ENCODE measurements at places on chromosomes 7 and 10.

- DNase-seq = no peak
These were observed 686.9 kb upstream of the C7orf33 start for GRCh38 chr7:147903536-147904218.

DNA sequence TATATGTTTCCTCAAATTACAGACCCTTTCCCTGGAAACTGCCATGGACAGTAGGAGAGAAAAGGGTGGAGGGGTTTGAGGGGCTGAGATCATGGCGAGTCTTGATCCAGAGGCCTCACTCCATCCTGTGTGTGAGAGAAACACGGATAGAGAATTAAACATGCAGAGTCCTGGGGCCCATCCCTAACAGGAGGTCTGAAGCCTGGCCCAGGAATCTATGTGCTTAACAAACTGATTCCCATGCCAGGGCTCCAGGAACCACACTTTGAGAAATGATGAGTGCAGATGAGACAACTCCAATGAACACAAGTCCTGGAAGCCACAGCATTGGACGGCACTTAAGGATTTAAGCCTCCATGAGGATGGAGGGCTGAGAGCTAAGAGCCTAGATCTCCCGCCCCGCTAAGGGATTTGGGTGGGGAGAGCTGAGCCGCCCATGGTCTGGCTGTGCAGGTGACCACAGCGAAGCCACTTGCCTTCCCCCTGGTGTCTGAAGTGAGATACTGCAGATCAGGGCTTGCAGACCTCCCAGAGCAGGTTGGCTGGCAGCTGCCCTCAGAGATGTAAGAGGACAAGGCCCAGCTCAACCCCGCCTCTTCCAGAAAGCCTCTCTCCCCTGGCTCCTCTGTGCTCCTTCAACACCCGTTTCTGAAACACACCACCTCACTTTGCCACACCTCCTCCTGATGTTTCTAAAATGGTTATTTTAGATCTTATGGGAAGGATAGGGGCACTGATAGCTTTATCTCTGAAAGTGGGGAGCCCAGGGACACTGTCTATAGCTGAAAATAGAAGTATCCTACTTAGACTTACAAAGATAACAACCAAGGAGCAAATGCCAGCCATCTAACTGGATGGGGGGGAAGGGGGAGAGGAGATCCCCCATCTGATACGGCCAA, 24.8 kb upstream of the EIF5AL1 start:
- peak; percentile 75 for DNase-seq

- DNase-seq = no peak
These were observed 323.7 kb downstream of the RPS24 start for GRCh38 chr10:78357141-78358063.

DNA sequence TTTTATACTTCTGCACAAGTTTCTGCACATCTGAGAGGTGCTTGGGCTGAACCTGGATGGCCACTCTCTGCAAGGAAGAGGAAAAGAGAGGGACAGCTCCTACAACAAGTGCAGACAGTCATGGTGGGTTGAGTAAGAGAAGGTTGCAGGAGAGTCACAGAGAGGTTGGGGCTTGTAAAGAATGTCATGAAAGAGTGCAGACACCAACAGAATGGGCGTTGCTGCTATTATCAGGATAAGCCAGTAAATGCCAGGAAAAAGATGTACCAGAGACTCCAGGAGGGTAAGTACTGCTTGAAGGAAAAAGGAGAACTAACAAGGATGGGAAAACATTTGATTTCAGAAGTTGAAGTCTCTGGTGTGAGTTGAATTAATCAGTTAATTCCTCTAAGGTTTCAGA, 77.8 kb upstream of the NRP1 start:
- DNase-seq = no peak

- no peak for DNase-seq
These were observed 706.9 kb downstream of the NRG3 start for GRCh38 chr10:82581940-82582339.

- no peak for DNase-seq
These were observed 381.1 kb downstream of the SDK1 start for GRCh38 chr7:3682028-3682710.

GRCh38 chr10:125064681-125065492, 95.5 kb downstream of the CTBP2 start:
- peak; percentile 84 for DNase-seq

GRCh38 chr10:51999096-51999495, 299.7 kb upstream of the CSTF2T start:
- DNase-seq = no peak

DNA sequence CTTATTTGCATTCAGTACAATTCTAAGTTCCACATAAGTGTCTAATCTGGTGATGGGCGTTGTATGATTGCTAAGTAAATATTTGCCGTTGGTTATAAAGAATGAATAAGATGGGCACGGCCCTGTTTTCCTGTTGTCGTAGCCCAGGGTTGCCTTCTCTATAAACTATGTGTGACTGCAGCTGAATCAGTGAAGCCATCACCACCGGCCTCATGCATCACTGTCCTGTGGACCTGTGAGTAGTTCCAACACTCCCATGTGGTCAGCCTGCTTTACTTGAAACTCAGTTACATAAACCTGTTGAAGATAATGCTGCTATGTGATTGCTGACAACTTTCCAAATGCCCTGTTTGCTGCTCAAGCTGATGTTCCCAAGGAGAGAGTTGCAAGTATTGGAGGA, 21.6 kb upstream of the KLF6 start:
- peak; percentile 41 for DNase-seq

Measured in OCI-M1 (cell line).